ENCODE measurements at places on chromosomes 4 and X.

DNA sequence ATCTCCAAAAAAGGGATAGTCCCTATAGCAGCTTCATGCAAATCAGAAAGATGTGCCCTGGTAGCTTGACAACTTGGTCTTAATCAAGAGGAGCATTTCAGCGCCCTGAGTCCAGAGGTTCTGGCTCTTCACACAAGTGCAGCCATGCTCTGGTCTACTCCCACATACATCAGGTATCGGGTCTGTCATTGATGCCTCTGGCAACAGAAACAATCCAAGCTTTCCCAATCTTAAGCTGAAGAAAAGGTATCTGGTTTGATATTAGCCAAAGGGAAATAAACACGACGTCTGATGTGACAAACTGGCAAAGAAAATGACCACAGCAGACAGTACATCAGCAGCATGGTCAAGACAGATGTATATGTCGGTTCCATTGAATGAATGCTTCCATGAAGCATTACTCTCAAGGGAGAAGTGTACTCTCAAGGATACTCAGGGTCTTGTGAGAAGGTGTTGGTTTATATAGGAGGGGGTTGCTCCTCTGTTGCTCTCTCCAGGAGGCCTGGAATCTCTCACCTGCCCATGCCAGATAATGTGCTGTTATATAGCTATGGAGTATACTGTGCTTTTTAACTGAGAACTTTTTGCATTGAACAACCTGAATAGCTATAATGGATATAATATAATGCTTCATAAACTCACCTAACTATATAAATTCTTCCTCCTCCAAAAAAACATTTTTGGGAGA is 879.6 kb upstream of the PCDH10 start:
- no peak for DNase-seq

DNA sequence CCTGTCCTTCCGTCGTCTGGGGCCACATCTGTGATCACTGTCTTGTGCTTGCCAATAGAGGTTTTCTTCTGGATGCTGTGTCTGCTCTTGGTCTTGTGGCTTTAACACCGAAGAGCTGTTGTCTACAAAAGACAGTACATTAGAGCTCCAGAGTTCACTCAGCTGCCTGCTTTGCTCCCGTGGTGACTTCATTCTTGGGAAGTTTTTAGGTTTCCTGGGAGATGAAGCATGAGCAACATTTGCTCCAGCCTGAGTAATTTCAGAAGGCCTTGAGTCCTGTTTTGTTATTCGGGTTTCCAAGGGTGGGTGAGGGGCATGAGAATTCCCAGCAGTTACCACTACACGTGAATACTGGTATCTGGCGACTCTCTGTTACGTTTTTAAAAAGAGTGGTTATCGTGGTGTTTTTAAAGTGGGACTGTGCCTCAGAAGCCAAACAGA is 189.2 kb downstream of the SHROOM3 start:
- no peak for DNase-seq

DNA sequence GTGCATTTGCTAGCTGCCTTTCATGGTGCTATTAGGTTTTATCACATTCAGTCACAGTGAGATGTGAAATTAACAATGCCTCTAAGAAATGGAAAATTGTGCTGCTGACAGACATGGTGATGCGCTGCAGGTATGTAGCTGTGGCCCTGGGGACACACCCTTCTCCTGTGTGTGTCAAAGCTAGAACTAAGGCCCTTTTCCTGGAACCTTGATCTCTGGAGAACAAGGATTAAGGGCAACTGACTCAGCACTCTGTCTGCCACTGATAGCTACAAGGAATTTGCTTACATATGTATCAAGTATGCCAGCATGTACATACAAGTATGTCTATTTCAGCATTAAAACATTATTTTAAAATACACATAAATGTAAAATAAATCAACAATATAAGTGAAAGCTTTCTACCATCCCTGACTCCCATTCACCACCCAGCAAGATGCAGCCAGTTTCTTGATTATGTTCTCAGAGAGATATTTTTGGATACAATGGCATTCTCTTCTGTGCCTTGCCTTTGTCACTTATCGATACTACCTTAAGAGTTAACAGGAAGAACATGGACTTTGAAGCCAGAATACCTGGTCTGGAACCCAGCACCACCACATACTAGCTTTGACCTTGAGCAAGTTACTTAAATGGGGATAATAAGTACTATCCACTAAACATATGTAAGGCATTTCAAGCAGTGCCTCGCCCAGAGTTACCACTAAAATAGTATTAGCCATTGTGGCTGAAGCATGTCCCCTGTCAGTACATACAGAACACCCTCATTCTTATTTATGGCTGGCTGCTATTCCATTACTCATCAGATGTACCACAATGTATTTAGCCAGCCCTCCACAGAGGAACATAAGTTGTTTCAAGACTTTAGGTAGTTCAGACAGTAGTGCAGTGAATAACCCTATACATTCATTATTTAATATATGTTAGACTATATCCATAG is 68.5 kb downstream of the NPNT start:
- no peak for DNase-seq

GRCh38 chr4:110347805-110348204 is 128.2 kb upstream of the ENPEP start:
- no peak for DNase-seq

- DNase-seq, result no peak
Observed at GRCh38 chrX:19628011-19628575, 112.8 kb upstream of the MAP3K15 start.

- DNase-seq, result no peak
Observed at GRCh38 chr4:7217039-7217438, 24.7 kb downstream of the SORCS2 start.

Data from stimulated activated CD4-positive, alpha-beta T cell treated with anti-CD3 and anti-CD28 coated beads, Interleukin-1b, Interleukin-23, amount 100 ng/mL, for 1 hour (primary cell).